NCI-H524 treated with DMSO at 0.1 percent for 48 hours (cell line): ENCODE measurements at places on chromosomes 2 and 18.

- DNase-seq, result no peak
Observed at GRCh38 chr18:62107881-62108280, 79.0 kb downstream of the PIGN start.

- no peak for DNase-seq
Observed at GRCh38 chr2:24017711-24018110, 7.8 kb downstream of the MFSD2B start.

GRCh38 chr2:31937741-31938140, 73.1 kb downstream of the MEMO1 start:
- DNase-seq, result no peak

DNA sequence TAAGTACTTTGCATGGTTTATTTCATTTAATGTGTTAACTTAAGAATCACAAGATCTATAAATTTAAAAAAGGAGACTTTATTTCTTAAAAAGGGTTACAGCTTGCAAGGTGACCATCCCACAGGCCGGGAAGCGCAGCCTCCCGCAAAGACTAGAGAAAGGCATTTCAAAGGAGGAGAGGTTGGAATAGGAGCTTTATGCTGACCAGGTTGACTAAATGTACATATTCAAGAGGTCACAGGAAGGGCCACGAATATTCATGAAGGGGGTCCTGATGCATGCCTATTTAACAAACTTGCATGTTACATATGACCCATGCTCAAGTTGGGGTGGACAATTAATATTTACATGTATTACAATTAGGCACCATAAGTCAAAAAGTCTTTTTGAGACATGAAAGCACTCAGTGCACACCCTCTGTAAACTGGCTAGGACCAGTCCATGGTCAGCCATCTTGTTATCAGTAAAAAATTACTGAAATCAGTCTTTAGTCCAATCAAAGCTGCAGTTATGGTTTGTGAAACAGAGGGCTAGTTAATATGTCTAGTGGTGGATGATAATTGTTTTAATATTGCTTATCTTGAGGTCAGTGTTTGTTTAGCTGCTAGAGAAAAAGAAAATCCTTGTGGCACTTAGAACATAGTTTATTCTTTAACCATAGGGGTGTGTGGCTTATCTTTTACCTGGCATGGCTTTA, 169.3 kb downstream of the KCNE4 start:
- no peak for DNase-seq

- DNase-seq, result no peak
Observed at GRCh38 chr18:64749884-64750283, 601.0 kb upstream of the LINC00305 start.

GRCh38 chr18:32326450-32327308, 136.8 kb downstream of the MEP1B start:
- no peak for DNase-seq
